Dorsolateral prefrontal cortex (tissue), 122 donors: ENCODE measurements at places on chromosomes 16 and 17. TPM values are rescaled to one million over a fixed set of nuclear protein-coding genes. Genes with fewer than 3 reads are reported as not detected.
A peak's percentile ranks its signal among the peaks of the same experiment; 100 is the strongest.

- peak; percentile 33 for DNase-seq
These were observed 223.6 kb upstream of the CIBAR2 start for GRCh38 chr16:85335584-85336491.

CACNG1 gene
- total RNA-seq, result not detected

GRCh38 chr16:49921791-49922456, 66.0 kb upstream of the ZNF423 start:
- peak; percentile 73 for DNase-seq

- no peak for DNase-seq
These were observed 12.8 kb upstream of the CD79B start for GRCh38 chr17:63944736-63945499.

- DNase-seq, result no peak
These were observed 44.9 kb downstream of the SSH2 start for GRCh38 chr17:29885031-29885640.

DNA sequence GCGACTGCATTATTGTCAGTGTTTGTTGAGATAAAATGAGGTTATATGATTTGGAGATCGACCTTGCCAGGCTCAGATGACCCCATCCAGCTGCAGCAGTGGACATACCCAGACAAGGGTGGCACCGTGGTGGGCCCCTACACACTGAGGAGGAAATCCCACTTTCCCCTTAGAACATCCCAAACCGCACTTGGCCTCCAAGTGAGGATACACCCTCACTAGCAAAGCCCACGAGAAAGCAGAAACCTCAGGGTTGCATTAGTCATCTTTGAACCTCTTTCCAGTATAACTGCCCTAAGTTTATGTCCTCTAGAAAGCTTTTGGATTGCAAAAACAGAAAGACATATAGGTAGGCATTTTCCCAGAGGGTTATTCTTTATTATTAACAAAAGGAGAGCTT, 101.5 kb downstream of the CLEC16A start:
- no peak for DNase-seq

- no peak for DNase-seq
These were observed 86.4 kb downstream of the CACNG1 start for GRCh38 chr17:67130768-67131167.

GRCh38 chr17:81453712-81454111, 58.5 kb downstream of the BAHCC1 start:
- no peak for DNase-seq

DNA sequence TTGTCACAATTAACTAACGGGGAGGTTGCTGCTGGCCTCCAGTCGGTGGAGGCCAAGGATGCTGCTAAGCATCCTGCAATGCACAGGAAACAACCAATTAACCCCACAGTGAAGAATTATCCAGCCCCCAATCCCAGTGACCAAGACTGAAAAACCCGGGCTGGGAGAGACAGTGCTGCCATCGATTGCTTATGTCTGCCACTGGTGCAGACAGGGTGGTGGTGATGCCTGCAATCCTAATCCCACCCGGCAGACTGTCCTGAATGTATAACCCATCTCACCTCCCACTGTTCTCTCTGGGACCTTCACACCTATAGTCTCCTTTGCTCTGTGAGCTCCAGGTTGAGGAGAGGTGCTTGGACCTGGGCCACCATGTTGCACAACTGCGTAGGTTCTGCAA, 42.3 kb upstream of the KLHDC4 start:
- no peak for DNase-seq

RPUSD1 gene
- total RNA-seq, result 15.5 TPM
